ENCODE measurements at places on chromosomes 12 and 14. TPM values are rescaled to one million over a fixed set of nuclear protein-coding genes. Genes with fewer than 3 reads are reported as not detected.

The BHLHE41 gene
- 0.84 TPM for total RNA-seq

The KCNC2 gene
- total RNA-seq = not detected

The PLEKHG7 gene
- 0.56 TPM for total RNA-seq

The MYF6 gene
- not detected for total RNA-seq

- DNase-seq = peak; percentile 51
Observed at GRCh38 chr12:4268329-4269181, 5.0 kb upstream of the CCND2 start.

DNA sequence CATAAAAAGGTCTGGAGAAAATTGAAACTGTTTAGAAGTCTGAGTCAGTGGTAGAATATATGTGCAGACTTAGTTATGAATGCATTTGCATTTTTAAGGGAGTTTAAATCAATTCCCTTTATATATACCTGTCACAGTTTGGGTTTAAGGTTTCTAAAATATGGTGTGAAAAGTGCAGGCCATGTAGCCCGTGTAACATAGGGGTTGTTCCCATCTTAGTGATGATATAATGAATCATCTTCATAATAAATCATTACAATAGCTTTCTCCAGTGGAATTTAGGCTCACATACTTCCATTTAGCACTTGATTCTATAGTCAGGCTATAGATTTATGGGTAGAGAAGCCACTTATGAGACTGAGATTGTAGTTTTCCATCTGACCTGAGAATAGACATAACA is 1162.4 kb downstream of the SLC16A7 start:
- no peak for DNase-seq

DNA sequence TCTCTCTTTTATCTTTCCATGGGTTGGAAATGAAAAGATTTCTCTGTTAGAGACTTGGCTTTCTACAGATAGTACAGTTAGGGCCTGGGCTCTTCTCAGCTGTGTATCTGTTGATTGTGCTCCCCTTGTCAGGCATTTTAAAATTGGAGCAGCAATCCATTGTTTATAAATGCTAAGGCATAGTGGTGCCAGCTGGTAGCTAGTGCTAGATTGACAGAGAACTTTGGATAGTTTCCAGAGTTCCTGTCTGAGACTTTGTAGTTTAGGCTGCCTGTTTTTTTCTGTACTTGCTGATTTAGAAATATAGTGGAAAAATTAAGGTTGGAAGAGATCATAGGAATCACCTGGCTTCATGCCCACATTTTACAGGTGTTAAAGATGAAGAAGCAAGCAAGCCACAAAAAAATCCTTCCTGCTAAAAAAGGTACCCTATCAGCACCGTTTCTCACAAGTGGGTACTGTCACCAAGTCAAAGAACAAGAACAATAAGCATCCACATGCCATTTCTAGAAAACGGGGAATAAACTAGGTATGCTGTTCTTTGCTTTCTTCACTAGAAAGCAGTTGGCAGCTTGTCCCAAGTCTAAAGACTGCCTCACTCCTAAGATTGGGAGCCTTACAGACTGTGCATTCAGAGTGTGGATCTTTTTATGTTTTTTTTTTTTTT is 6.2 kb downstream of the TTLL5 start:
- no peak for DNase-seq
